Stimulated activated CD4-positive, alpha-beta T cell treated with anti-CD3 and anti-CD28 coated beads, Interleukin-1b, Interleukin-23, amount 100 ng/mL, for 1 hour (primary cell): ENCODE measurements at places on chromosomes 7 and 10.

DNA sequence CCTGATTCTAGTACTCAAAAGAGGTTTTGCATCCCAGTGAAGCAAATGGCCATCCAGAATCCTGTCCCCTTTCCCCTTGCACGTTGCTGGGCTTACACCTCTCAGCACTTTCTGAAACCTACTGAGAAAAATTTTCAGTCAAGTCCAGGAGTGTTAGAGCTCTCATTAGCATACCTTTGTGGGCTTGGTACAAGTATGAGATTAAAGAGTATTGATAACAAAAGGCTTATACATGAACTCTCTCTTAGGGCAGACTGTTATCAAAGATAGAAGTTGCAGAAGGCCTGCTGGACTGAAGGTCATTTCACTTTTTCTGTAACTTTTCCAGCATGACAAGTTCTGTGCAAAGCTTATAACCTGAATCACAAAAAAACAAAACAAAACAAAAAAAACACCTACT, at the start of gene ASAH2:
ASAH2 (minus strand) TSS at position 123 of the 400 bp plus-strand sequence. CDS start 2,906 bp downstream, outside the sequence.
- DNase-seq = no peak

DNA sequence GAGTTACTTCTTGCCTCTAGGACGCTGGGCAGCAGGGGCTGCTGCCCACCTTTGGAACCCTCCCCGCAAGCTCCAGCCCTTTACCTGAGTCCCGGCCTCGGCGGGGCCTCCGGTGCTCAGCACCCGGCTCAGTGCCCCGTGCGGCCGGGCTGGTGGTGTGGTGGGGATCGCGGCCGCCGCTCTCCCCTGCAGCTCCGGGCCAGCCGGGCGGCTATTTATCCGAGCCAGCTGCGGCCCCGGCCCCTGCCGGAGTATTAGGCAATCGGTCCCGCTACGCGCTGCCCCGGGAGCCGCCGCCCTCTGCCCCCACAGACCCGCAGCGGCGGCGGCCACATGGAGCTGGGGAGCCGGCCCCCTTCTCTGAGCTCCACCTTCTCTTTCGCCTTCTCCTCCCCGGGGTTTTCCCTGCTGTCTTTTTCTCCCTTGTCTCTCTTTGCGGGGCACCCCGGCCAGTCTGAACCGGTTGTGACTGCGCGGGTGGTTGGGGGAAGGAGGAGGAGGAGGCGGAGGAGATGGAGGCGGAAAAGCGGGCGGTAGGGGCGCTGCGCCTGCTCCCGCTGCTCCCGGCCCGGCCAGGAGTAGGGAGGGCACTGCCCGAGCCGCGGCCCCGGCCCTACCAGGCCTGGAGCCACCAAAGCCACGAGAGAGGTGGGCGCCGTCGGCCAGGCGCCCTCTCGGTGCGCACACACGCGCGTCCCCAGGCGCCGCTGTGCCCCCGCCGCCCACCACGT, at the start of gene SLC16A9:
SLC16A9 (minus strand) TSS at position 456 of the 731 bp plus-strand sequence. CDS start 25,559 bp downstream, outside the sequence.
- DNase-seq = no peak

GRCh38 chr10:11742009-11742778, at the start of gene ECHDC3:
Gene ECHDC3 (plus strand): TSS chr10:11742382. CDS start chr10:11742577, 195 bp downstream.
- peak; percentile 36 for DNase-seq

DNA sequence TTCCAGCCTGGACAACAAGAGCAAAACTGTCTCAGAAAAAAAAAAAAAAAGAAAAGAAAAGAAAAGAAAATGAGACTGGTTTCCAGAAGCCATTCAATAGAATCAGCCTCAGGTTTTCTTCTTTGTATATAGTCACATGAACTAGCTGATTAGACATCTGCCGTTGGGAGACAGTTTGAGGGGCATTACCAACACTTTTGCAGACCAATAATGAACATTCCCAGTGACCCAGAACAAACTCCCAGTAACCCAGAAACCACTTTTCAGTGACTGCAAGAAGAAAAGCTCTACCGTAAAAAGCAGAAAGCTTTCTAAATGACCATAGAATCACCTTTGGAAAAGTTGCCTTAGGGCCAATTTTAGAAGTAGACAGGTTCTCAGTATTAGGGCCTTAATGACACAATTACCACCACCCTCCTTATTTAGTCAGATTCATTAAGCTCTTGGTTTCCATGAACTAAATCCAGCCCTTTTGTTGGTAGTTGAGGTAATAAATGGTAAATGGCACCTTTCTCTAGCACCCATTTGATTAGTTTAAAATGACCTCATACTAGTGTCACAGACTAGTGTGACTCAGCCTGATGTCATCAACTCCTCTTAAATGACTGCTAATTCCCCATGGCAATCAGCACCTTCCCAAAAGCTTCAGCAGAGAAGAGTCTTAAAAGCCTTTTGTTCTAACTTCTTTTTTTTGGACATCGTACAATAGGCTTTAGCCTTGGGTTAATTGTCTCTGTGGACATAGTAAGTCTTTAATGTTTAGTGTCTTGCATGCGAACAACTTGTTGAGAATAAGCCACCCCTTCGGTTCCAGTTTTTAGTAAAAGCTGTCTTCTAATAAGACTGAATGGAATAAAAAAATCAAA, 33.6 kb upstream of the XRCC2 start:
- no peak for DNase-seq

- DNase-seq = no peak
These were observed 129.8 kb downstream of the FRMD4A start for GRCh38 chr10:14200698-14201544.

GRCh38 chr10:132962623-132963429, 20.5 kb upstream of the CFAP46 start:
- DNase-seq = no peak

DNA sequence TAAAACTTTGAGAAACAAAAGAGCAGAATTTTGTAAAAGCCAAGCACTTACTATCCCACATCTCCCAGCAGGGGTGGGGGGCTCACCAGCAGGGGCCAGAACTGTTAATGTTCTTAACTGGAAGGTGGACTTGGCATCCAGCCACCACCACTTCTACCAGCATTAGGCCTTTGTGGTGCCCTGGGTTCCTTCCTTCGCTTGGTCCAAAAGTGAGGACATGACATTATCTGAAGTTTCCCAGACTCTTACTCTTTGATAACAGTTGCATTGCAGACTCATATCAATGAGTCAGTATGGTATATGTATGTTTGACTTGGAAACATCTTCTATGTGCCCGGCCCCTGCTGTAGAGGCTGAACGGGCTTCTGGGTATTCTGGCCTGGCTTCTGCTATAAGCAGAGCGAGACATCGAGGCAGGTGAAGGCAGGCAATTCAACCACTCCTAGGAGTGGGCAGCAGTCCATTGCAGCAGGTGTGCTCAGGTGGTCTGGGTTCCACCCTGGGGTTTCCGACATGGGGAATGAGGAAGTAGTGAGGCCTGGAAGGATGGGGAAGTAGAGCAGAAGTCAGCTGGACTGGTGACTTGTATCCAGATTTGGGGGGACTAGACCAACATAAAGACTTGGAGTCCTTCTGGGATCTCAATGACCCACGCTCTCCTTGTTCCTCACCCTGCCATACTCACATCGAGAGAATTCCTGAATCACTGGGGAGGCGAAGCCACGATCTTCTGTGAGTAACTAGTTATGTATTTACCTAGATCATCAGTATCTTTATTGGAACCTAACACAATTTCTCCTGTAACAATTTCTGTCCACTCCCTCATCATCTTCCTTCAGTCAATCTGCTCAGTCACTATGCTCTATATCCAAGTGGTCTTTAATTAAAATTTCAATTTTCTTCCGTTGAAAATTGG, 4.1 kb downstream of the ZNF777 start:
- no peak for DNase-seq
